ENCODE measurements at places on chromosomes 16 and 17.

DNA sequence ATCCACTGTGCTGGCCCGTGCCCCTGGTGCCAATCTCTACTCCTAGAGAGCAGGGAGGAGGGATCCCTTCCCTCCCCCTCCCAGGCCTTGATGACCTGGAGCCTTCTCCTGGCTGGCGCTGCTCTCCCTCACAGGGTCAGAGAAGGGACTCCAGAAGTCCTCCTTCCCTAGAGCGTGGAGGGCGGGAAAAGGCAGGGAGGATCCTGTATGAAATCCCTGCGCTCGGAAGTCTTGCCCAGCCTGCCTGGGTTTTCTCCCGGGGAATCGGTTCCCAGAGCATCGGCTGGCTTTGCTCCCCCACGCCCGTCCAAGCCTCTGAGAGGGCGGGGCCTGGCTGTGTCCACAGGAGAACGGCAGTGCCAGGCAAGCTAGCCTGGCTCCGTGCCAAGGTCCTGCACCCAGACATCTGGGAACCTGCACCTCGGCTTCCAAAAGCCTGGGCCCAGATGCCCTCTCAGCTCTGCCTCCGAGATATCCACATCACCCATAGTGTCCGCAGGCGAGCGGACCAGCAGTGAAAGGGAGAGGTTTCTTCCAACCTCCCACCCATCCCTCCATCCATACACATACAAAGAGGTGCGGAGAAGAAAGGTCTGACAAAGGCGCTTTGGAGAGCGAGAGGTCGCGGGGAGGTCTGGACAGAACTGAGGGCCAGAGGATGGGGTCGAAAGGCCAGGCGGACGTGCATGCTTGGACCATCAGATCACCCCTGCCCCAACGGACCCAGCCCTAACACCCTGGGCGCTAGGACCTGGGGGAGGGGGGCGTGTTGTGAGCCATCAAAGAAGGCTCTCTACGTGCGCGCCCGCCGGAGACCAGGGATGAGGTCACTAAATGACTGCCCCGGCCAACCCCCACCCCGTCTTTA is 1.1 kb downstream of the MPP2 start:
- DNase-seq: peak; percentile 91

DNA sequence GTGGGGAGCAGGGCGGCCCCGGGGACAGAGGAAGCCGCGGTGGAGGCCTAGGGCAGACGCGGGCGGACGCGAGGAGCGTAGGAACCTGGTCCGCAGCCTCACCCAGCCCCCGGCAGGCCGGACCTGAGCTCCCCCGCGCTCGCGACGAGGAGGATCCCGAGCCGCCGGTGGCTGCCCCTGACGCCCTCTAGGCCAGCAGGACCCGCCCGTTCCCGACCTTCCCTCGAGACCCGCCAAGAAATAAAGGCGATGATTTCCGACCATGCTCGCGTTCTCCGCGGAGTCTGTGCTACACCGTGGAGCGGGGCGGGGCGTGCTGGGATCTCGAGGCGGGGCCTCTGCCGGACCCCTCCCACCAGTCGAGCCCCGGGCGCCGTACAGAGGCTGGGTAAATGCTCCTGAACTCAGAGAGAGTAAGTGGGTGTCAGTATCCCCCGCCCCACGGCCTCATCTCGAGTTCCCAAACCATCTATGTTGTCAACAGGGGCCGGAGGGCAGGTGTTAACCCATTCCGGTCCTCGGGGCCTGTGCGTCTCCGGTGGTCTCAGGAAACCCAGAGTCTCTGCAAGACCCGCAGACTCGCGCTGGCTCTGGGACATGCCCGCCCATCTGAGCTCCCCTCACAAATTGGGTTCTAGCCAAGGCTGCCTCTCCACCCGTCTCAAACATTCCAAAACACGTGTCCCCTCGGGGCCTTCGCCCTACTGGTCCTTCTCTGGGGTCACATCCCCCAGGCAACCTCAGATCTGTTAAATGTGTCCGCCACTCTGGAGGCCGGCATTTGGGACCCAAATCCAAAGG is 13.7 kb downstream of the SYCE1L start:
- peak; percentile 81 for DNase-seq

DNA sequence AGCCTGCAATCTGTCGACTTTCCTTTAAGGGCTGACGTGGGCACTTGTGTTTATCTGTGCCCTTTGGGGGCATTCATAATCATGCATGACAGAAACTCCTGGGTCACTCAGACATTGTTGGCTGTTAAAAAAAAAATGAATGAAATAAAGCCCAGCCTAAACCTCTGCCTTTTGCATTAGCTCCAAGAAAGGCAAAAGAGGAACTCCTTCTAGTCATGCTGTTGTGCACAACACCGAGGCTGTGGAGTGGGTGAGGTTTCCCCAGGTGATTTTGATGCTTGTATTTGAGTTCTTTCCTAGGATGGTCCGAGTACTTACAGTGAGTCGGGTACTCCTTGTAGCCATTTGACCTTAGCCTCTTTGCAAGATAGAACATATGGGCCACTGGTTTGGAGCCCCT is 49.6 kb upstream of the IRX6 start:
- no peak for DNase-seq

DNA sequence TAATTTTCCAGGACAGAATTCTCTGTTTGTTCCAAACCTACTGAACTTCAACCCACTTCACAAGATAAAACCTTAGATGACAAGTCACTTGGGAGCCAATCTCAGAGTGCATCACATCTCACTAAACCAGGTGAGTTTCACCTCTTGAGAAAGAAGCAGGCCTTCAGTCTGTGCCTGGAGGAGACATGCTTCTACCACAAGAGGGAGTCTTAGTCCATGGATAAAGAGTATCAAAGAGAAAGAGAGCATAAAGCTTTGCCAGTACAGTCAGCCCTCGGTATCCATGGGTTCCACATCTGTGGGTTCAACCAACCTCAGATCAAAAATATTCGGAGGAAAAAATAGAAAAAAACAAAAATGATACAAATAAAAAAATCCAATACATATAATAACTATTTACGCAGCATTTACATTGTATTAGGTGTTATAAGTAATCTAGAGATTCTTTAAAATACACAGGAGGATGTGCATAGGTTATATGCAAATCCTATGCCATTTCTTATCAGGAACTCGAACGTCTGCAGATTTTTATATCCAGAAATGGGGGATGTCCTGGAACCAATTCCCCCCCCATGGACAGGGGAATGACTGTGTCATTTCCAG is 37.7 kb downstream of the DUSP14 start:
- DNase-seq: no peak

GRCh38 chr16:8764525-8765250 is 32.8 kb downstream of the TMEM186 start:
- no peak for DNase-seq

GRCh38 chr16:16905850-16906249 is 526.9 kb downstream of the NPIPA7 start:
- DNase-seq: no peak

- DNase-seq: no peak
These were observed at the start of gene LAT for GRCh38 chr16:28984619-28985135. LAT (plus strand) TSS chr16:28985052; CDS start chr16:28985418, 366 bp downstream.

- DNase-seq: no peak
These were observed 1.6 kb downstream of the APOBR start for GRCh38 chr16:28495795-28496749.
